ENCODE measurements at places on chromosomes 12 and 14.

DNA sequence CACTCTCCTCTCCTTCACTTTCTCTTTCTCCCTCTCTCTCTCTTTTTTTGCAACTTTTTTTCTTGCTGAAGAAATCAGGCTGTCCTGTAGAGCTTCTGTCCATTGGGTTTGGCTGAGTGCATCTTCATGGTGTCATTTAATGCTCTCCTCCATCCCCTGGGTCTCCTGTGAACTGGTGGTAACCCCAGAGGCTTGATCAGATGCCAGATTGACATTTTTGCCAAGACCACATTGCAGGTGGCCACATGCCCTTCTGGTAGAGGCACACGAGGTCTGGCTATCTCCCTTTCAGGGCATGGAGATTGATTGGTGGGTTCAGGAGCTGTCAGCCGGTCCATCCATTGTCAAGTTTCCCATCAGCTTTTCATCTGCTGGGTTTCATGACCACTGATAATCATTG, 188.3 kb upstream of the MYL2 start:
- no peak for DNase-seq

GRCh38 chr12:111438481-111438880, 32.8 kb downstream of the SH2B3 start:
- peak; percentile 43 for DNase-seq

DNA sequence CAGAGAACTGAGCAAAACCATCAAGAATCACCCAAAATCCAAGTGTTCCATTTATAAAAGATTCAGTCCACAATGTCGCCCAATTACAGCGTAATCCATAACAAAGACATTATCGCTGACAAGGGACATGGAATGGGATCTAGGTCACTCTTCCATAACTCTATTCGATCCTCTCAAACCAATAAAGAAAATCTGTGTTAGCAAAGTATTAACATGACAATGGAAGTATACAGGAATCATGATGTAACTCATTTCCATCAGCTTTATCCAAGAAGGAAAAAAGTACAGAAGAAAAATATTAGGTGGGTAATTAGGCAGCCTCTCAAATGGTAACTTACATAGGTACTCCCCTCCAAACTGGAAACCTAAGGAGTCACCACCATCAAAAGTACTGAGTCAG, 4.9 kb downstream of the ZFYVE1 start:
- DNase-seq: no peak

- no peak for DNase-seq
These were observed 143.8 kb upstream of the SLC38A2 start for GRCh38 chr12:46516238-46516932.

- DNase-seq: no peak
These were observed 182.5 kb downstream of the VRK1 start for GRCh38 chr14:96979611-96980074.

DNA sequence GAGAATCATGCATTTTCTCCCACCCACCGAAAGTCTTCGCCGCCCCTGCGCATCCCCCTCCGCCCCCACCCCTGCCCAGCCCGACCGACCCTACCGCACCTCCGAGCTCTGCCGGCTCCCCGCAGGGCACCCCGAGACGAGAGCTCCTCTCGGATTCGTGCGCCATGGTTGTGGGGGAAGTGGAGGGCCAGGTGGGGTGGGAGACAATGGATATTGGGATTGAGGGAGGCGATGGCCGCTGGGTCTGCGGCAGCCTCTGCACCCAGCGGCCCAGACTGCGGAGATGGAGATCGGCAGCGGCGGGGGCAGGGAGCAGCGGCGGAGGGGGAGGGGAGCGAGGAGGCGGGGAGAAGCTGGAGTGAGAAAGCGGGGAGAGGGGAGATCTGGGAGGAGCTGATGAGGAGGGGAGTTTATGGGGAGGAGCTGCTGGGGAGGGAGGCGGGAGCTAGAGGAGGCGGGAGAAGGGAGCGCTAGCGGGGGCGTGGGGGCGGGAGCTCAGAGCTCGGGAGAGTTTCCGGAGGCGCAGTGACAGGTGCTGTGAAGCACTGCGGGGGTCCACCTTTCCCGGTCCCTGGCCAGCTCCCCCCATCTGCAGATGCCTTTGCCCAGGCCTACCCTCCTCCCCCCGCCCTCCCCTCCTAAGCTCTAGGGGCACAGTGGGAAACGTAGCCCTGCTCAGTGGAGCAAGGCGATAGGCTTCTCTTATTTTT, at the start of gene SALL2:
Gene SALL2 (minus strand): TSS at position 385 of the 710 bp plus-strand sequence. CDS start 219 bp downstream, at position 166.
- peak; percentile 69 for DNase-seq

DNA sequence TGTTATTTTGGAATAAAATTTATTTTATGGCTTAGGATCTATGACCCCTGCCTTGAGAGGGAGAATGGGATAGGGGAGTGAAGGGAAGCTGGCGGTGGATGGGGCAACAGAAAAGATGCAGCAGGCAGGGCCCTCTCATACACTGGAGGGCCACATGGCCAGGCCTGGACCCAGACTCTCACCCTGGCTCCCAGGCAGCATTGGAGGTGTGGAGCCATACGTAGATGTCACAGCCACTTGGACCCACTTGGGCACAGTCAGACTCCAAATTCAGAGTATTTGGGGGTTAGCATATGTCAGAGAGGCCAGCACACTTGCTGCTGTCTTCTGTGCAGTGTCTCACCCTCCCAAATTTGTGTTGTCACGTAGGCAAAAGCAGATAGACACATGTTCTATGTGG, 6.5 kb downstream of the NAB2 start:
- no peak for DNase-seq

- DNase-seq: no peak
These were observed 1.6 kb upstream of the MED21 start for GRCh38 chr12:27020761-27021160.

GRCh38 chr12:118581371-118581770, 205.0 kb downstream of the SUDS3 start:
- no peak for DNase-seq

- no peak for DNase-seq
These were observed 82.9 kb downstream of the SSPN start for GRCh38 chr12:26278266-26278665.

GRCh38 chr12:80988986-80989385, 51.3 kb upstream of the LIN7A start:
- no peak for DNase-seq

- DNase-seq: no peak
These were observed 142.7 kb downstream of the TTLL5 start for GRCh38 chr14:75803765-75804164.

DNA sequence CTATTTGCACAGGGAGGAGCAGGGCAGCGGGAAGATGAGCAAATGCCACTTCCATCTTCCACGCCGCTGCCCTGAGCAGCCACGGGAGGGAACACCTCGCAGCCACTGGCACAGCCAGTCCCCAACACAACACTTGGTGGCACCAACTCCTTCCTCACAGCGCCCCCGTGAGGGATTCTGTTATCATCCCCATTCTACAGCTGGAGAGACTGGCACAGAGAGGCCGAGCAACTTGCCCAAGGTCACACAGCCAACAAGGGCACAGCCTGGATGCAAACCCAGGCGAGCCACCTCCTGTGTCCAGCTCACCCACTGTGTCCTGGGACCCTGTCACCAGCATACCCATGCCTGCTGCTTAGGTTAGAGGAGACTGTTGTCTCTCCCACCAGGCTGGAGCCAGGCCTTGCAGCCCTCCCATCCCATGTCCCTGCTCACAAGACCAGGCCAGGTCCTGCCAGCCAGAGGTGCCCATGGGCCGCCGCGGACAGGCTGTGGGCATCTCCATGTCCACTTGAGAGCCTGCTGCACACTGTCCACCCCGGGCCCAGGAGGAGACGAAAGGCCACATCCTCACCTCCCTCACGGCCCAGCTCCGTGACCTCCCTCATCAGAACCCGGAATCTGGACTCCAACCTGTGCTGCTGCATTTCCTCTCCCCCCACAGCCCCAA, 57.0 kb downstream of the NCOR2 start:
- peak; percentile 20 for DNase-seq

DNA sequence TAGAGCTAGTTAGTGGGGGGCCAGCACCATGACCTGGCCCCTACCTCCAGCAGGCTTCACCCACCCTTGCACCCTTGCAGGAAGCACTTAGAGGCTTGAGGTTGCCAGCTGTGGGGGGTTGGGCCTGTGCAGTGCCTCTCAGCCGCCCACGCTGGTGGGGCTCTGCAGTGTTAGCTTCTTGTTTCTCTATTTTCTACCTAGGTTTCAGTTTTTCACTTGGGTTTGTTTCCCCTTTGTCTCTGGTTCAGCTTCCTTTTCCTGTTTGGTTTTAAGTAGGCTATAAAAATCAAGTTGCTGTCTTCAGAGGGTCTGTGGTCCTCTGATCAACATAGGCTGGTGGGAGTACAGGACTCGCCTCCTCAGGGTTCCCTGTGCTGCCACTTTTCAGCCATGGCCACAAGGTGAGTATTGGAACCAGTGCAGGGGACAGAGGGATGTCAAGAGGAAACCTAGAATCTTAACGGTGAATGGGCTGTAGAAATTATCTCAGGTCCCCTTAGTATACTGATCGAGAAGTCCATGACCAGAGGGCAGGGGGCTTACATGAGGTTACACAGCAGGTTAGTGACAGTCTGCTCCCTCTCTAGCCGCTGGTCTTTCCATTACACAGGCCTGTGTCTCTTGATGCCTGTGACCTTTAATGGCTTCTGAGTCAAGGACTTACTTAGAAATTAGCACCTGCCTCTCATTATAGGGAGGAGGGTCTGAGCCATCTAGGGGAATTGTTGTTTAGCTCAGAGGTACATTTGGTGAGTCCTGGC, at the start of gene EVL:
Gene EVL (plus strand): TSS at position 312 of the 761 bp plus-strand sequence. CDS start 79 bp downstream, at position 391.
- no peak for DNase-seq

DNA sequence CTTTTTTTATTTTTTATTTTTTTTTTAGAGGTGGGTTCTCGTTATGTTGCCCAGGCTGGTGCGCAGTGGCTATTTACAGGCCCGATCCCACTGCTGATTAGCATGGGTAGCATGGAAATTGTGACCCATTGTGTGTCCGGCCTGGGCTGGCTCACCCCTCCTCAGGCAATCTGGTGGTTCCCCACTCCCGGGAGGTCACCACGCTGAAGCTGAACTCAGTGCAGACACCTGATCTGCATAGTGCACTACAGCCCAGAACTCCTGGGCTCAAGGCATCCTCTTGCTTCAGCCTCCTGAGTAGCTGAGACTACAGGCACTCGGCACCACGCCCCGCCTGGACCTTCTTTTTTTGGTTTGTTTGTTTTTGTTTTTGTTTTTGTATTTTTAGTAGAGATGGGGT, 5.5 kb upstream of the CD4 start:
- DNase-seq: no peak

GRCh38 chr14:72675126-72675525, 218.8 kb downstream of the DPF3 start:
- DNase-seq: no peak

- no peak for DNase-seq
These were observed 239.1 kb downstream of the EGLN3 start for GRCh38 chr14:33711811-33712216.

DNA sequence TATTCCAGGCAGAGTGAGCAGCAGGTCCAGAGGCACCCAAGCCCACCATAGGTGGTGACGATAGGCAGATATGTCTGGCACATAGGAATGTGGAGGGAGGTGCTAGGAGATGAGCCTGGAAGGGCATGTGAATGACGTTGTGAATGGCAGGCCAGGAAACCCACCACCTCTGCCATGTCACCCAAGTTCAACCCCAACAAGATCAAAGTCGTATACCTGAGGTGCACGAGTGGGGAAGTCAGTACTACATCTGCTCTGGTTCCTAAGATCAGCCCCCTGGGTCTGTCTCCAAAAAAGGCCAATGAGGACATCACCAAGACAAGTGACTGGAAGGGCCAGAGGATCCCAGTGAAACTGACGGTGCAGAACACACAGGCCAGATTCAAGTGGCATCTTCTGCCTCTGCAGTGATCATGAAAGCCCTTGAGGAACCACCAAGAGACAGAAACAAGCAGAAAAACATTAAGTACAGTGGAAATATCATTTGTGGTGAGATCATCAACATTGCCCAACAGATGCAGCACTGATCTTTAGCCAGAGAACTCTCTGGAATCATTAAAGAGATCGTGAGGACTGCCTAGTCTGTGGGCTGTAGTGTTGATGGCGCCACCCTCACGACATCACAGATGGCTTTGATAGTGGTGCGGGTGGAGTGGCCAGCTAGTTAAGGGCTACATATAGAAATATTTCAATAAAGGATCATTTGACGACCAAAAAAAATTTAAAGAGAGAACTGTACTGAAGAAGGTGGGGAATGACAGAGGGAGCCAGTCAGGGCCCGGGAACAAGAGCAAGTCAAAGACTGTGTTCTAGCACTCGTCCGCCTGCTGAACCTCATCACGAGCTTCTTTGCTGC, 99.7 kb downstream of the ZFP36L1 start:
- peak; percentile 87 for DNase-seq

DNA sequence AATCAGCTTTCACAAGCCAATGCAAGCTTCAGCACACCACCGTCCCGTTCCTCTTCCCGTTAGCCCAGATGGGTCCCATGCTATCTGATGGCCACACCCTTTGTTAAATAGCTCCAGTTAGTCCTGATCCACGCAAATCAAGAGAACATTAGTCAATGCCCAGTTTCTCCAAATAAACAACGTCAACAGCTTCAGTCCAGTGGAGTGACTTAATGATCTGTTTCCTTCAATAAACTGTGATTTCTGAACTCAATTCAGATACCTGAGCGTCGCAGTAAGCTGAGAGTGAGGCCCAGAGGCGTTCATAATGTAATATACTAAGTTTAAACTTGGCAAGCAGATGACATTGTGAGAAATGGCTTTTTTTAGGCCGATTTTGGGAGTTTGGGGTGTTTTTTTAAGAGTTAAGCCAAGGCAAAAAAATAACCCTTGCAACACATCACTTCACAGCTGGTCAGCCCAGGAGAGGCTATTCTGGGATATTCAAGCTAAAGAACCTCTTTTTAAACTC, 112.3 kb downstream of the ZFP36L1 start:
- DNase-seq: peak; percentile 69

DNA sequence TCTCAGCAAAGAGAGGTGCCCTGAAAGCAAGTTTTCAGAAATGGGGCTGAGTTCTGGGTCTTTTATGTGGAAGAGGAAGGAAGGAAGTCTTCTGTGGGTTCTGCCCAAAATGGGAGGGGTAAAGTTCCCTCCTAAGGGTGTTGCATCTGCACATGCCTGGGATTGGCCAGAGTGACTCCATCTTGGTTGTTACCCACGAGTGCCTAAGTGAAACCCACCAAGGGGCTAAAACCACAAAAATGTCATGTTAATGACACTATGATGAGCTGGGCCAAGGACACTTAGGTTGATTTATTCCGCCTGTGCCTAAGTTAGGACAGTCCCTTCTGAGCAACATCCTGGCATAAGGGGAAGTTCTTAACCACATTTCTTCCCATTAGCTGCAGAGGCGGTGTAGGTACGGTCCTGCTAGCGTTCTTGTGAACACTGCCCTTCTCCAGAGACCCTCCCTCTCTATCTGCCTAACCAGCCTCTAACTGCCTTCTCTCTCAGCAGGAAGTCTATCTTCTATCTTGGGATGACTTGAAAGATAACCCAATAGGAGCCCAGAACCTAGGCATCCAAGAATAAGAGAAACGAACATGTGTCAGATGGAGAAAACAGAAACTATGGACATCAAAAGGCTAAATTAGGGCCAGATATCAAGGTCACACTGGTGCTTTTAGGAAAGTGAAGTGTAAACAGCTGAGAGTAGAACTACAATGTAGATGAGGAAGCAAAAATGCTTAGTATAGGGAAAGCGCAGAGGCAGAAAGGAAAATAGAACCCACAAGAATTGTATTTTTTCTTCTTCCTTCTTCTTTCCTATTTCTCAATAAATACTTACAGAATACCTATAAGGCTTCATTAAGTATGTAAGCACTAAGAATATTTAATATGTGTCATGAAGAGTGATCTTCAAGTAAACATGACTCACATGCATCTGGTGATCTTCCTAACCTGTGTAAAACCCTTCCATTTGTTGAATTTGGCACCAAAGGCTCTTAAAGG, 104.2 kb upstream of the AMN1 start:
- no peak for DNase-seq

GRCh38 chr12:44021471-44021971, 185.6 kb downstream of the TMEM117 start:
- DNase-seq: no peak

- no peak for DNase-seq
These were observed 23.3 kb downstream of the PPP1R36 start for GRCh38 chr14:64573109-64573508.
